ENCODE measurements at places on chromosomes 12 and 14.

- no peak for DNase-seq
Measured at GRCh38 chr12:123966596-123966995, 6.0 kb downstream of the CCDC92 start.

DNA sequence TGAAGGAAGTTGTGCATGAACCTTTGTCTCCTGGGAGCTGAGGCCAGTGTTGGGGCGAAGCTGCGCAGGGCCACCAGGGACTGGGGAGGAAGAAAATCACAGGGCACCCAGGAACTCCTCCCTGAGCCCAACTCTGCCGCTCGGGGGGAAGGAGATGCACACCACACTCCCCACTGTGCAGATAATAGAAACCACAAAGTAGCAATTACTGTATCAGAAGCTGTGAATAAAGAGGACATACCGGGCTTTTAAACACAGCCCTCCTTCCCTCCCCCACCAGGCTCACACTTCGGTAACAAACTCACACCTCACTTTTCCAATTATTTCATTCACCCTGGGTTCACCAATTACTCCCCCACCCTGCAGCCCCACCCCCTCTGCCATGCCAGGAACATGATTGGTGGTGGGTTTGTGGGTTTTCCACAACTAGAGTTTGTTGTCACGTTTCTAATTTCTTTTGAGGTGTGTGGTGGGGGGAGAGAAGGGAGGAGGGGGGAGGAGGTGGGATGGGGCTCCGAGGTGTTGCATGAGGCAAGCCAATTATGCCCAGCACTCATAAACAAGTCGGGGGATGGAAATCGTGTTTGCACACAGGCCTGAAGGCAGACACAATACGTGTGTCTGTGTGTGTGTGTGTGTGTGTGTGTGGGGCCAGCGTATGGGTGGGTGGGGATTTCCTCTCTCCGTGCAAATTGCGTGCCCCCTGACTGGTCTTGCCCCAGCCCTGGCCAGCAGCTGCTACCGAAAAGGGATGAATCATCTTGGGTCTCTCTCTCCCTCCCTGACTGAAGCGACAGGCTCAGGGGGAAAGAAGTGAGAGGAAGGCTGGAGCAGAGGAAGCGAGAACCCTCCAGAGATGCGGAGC is 103.3 kb downstream of the RBM19 start:
- peak; percentile 60 for DNase-seq

DNA sequence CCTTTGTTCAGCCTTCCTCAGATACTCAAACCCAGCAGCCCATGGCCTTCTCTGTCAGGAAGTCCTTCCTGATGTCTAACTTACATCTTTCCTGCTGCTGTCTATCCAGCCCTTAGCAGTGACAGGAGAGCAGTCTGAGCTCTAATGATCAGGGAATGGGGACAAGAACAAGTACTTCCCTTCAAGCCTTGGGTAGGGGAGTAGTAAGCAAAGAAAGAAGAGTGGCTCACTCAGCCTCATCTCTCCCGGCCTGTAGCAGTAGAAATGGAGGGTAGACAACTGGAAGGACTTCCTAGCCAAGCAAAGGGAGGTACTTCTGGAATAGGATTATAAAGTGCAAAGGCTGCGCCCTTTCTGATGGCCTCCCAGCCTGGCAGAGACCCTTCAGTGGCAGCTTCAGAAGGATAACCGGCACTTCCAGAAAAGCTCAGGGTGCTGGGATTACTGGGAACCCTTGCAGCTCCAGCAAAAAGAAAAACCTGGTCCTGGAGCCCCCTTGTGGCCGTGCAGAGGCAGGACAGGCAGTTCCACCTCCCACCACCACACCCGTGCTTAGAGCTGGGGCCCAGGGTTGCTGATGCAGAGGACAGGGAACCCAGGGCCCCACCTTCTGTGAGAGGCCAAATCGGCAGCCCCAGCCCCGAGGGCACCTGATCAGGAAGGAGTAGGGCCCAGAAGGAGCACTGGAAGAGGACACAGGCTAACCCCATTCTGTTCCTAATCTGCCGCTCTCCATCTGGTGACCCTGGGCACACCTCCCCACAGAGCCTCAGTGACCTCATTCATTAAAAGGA is 12.4 kb upstream of the SMUG1 start:
- peak; percentile 94 for DNase-seq

DNA sequence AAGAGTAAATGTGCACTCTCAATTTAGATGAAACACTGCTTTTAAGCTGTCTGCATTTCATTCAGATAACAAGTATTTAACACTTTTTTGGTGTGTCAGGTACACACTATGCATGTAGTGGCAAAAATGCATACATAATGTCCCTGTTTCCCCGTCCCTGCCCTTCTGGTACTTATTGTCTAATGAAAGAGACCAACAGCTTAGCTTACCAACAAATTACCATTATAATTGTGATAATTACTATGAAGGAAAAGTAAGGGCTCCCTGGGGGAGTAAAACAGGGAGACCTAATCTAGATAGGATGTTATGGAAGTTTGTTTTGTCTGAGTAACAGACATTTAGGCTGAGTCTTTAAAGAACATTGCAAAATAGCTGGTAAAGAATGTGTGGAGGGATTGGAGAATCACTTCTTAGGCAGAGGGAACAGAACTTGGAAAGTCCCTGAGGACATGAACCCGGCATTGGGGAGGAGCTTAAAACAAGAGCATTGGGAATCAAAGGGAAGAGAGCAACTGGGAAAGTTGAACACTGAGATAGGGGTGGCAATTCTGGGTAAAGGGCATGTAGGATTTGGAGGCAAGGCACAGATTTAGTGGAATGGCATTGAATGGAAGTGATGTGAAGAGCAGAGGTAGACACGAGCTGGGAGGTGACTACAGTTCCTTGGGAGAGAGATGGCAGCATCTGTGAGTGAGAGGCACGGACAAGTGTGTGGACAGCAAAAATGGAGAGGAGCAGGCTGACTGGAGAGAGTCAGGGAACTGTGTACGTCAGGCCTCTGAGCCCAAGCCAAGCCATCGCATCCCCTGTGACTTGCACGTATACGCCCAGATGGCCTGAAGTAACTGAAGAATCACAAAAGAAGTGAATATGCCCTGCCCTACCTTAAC is 181.6 kb downstream of the GRIP1 start:
- peak; percentile 63 for DNase-seq

- no peak for DNase-seq
Measured at GRCh38 chr12:67112586-67112985, 156.6 kb upstream of the CAND1 start.

GRCh38 chr12:79174626-79175025 is 310.1 kb downstream of the SYT1 start:
- DNase-seq = no peak
